Occipital lobe (tissue), 3 donors: ENCODE measurements at places on chromosomes 5 and 9. TPM values are rescaled to one million over a fixed set of nuclear protein-coding genes. Genes with fewer than 3 reads are reported as not detected.
A peak's percentile ranks its signal among the peaks of the same experiment; 100 is the strongest.

SPATA6L gene
- total RNA-seq, result 10.9 TPM

BARHL1 gene
- total RNA-seq, result not detected

NUTM2F gene
- total RNA-seq, result not detected

PDE6A gene
- not detected for total RNA-seq

PCDHGB6 gene
- total RNA-seq, result 12.8 TPM

TBCA gene
- total RNA-seq, result 70.7 TPM

WHRN gene
- total RNA-seq, result 0.94 TPM

CDC20B gene
- total RNA-seq, result 0.78 TPM

MARVELD2 gene
- 0.78 TPM for total RNA-seq

NME5 gene
- total RNA-seq, result 9.4 TPM

IFNA2 gene
- not detected for total RNA-seq

GRCh38 chr9:81622471-81623255 lies 66.7 kb downstream of the TLE1 start:
- no peak for DNase-seq

GRCh38 chr9:137945581-137945980 lies 68.0 kb downstream of the CACNA1B start:
- DNase-seq, result no peak

GRCh38 chr9:97954550-97954989 lies 16.6 kb upstream of the HEMGN start:
- DNase-seq, result no peak

DNA sequence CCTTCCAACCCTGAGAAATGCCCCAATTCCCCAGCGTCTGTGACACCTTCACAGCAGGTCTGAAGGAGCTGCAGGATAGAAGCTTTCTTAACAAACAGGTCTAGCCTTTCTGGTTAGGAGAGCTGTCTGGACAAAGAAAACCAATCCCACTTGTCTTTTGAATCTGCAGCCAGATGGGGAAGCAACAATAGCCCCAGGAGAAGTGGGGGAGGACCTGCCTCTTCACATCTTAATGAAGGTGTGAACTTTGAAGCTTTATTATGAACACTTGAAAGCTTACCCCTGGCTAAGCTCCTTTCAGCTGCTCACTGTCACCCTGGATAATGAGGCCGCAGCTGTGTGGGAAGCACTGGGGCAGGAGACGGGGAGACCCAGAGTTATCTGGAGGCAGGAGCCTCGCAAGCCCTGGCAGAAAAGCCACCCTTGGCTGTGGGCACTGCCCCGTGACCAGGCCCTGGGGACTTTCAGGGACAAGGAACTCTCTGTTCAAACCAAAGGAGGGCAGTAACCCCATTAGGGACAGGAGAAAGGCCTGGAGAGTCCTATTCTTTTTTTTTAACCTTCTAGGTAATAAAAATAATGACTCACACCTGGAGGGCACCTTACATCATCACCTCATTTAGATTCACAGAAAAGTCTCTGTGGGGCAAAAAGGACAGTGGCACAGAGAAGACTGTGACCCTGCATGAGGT lies 151.8 kb upstream of the RAD23B start:
- no peak for DNase-seq

DNA sequence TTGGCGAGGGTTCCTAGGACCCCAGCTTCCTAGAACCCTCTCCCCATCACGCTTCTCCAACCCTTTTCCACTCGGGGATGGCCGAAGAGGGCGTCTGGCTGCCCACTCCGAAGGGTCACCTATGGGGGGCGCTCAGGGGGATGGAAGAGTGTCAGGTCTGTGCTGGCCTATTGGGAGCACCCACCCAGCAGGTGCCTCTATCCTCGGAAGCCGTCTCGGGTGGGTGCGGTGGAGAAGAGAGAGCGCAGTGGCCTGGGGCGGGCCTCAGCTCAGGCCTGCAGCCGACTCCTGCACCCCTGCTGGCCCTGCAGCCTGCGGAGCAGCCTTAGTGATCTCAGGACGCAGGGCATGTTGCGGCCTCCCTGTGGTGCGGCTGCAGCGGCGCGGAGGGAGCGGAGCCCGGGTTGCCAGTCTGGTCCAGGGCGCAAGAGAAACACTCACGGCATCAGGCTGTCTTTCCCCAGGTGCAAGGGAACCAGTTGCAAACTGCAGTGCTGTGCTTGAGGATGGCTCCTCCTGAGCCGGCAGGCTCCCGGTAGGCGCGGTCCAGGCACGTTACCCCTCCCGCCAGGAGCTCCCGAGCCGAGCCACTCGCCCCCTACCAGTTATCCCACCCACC lies 1.5 kb upstream of the IRX2 start:
- no peak for DNase-seq

GRCh38 chr9:5842929-5843793 lies 10.2 kb upstream of the ERMP1 start:
- DNase-seq, result no peak

GRCh38 chr9:35675204-35675603 lies 1.5 kb downstream of the CA9 start:
- no peak for DNase-seq

- DNase-seq, result no peak
Observed at GRCh38 chr5:150848271-150848670, 1.9 kb downstream of the IRGM start.

GRCh38 chr5:64944868-64945267 lies 176.1 kb downstream of the CWC27 start:
- no peak for DNase-seq

DNA sequence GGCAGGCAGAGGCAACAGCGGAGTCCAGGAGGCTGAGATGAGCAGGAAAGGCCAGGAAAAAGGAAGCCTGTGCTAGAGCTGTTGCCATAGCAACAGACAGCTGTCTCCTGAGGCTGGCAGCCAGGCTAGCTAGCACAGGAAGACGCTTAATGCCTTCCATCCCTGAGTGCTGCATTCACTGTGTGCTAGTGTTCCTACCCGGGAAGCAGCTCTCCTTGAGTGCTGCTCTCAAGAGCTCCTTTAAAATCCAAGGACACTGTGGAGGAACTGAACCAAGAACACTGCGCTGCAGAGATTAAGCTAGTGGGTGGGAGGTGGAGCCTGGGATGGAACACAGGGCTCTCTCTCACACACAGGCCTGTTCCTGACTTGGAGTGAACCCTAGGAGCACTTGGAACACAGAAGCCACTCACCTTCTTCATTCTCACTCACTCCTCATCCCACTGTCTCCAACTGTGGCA lies 53.5 kb upstream of the IL7R start:
- DNase-seq, result peak; percentile 79

- no peak for DNase-seq
Observed at GRCh38 chr5:144390133-144390532, 219.5 kb downstream of the KCTD16 start.

GRCh38 chr5:68450245-68450852 lies 234.8 kb downstream of the PIK3R1 start:
- DNase-seq, result no peak

DNA sequence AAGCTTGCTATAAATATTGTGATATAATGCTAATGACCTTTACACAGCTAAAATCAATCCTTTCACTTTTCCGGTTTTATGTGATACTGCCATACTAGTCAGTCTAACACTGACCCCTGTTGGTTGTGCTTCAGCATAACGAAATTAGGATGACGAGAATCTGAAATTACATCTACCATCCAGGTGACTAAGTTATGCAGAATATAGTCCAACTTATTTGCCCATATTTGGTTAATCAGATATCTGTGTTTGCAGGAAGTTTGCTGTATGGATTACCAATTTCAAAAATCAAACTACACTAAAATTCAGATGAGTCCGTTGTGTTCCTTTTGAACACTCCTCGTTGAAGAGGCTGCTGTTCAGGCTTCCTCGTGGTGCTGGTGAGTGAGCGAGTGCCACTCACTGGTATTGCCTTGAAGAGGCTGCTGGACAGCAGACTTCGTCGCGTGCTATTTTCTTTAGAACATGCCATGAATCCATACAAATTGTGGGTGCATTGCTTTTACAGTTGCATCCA lies 32.5 kb downstream of the TENT4A start:
- no peak for DNase-seq

DNA sequence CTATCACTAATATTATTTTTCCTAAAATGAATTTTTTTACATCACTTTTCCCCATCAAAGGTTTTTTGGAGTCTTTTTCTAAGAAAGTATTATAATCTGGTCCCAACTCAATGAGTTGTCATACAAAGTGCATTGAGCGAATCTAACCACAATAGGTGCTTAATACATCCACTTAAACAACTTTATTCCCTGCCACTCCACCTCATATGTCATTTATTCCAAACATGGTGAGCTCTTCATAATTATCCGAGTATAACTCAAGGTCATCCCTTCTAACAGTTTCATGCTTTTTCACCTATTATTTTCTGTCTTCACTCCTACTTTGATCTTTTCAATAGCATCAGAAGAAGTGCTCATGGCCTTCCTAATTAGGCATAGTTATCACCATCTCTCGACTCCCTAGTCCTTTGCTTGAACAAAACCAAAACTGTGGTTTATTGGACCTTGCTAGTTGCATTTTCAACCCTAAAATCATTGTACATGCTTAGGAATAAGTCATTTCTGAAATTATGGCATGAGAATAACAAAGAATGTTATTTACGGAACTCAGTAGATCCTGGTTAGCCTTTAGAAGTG lies 754.7 kb upstream of the CTNND2 start:
- DNase-seq, result no peak

- DNase-seq, result no peak
Observed at GRCh38 chr5:149345892-149346222, 558 bp downstream of the GRPEL2 start.

- DNase-seq, result no peak
Observed at GRCh38 chr9:116174347-116174746, 20.8 kb downstream of the PAPPA start.

GRCh38 chr9:133763272-133764183 lies 25.4 kb upstream of the SARDH start:
- no peak for DNase-seq

DNA sequence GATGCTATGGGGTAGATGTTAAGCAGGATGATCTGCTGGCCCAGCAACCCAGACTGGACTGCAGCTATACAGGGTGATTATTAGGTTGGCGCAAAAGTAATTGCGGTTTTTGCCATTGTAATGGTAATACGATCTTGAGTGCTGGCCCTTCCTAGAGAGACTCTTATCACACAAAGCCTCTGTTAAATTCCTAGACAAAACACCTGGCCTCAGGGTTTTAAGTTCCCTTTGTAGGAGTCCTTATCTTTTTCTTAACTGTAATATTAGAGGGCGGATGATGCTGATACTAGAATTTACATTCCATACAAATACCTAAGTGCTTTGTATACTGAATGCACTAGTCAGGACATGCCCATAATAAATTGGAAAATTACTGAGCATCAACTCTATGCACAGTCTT lies 222.2 kb downstream of the NDUFS4 start:
- no peak for DNase-seq

- no peak for DNase-seq
Observed at GRCh38 chr9:129932303-129933151, 97.3 kb downstream of the USP20 start.

DNA sequence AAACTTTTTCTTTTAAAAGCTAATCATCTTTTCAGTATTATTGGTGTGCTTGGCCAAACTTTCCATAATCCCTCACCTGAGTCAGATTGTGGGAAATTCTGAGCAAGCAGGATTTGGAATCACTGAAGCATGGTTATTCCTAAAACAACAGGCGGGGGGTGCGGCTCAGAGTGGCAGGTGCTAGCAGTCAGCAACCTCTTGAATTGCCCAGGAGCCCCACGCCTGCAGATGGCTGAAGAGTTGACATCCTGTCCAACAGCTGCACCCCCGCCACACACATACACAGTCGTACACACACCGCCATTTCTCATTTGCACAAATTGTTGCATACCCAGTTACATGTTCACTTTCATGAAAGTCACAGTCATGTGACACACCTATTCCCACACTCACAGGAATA lies 96.6 kb downstream of the LHX2 start:
- DNase-seq, result no peak

GRCh38 chr9:130860458-130861316 lies 25.6 kb downstream of the ABL1 start:
- no peak for DNase-seq

- no peak for DNase-seq
Observed at GRCh38 chr5:135891791-135892190, 3.9 kb downstream of the IL9 start.

GRCh38 chr9:68427216-68427977 lies 71.0 kb downstream of the PGM5 start:
- no peak for DNase-seq
